ENCODE measurements at places on chromosomes 5 and 9.
A peak's percentile ranks its signal among the peaks of the same experiment; 100 is the strongest.

- peak; percentile 58 for DNase-seq
Observed at GRCh38 chr5:150176745-150177477, 10.3 kb downstream of the CDX1 start.

DNA sequence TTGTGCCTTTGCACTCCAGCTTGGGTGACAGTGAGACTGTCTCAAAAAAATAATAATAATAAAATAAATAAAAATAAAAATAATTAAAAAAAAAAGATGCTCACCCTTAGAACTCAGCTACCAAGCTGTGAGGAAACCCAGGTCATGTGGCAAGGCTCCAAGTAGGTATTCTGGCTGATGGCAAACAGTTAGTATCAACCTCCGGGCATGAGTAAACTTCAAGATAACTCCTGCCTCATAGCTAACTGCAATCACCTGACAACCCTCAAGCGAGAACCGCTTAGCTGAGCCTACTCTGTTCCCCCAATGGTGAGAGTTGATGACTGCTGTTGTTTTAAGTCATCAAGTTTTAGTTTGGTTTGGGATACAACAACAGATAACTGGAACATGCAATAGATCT is 6.1 kb upstream of the SLC44A1 start:
- DNase-seq, result no peak

GRCh38 chr9:38141746-38142591 is 72.9 kb upstream of the SHB start:
- DNase-seq, result peak; percentile 56

- DNase-seq, result no peak
Observed at GRCh38 chr5:176712546-176713304, 65.4 kb downstream of the TSPAN17 start.
